HCEC 1CT (cell line): ENCODE measurements at places on chromosomes 1 and 21.

DNA sequence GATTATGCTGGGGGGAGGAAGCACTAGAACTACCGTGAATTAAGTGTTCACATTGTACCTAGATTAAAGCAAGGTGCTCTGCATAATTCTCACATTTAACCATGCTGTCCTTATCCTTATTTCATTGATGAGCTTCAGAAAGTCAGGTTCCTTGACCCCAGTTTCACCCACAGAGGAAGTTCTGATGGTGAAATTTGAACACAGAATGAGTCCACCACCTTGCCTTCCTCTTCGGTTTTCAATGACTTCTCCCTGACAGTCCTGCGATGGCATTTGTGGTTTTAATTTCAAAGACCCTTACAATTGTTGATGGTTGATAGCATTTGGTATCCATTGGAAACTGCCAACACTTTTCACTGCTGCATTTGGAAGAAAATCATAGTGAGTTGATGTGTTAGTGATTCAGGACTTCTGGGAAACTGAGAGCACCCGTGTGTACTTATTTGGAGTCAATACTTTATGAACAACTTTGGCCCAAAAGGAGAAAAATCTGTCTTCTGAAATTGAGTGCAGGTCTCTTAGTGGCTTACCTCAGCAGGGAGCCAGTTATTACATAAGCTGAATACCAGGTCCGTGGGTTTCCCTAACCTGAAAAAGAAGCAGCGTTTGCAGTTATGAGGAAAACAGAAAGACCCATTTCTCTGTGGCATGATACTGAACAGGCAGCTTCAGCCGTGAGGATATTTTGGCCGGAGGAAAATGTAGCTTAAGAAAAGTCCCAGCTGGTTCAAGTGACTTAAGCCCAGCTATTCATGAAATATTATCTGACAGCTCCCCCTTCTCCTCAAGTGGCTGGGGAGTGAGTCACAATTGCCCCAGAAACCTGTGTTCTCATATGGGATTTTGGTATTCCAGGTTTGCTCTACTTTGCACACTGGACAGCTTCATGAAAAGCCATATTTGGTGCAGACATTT, 47.5 kb downstream of the ROR1 start:
- DNase-seq, result peak; percentile 84

- no peak for DNase-seq
These were observed 2.6 kb downstream of the ZBTB48 start for GRCh38 chr1:6582370-6582769.

DNA sequence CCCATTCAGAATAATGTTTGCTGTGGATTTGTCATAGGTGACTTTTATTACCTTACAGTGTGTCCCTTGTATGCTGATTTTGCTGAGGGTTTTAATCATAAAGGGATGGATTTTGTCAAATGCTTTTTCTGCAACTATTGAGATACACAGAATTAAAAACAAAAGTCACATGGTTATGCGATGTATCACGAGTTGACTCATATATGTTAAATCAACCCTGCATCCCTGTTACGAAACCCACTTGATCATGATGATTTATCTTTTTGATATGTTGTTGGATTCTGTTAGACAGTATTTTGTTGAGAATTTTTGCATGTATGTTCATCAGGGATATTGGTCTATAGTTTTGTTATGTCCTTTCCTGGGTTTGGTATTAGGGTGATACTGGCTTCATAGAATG, 10.7 kb upstream of the OR2T34 start:
- no peak for DNase-seq

- no peak for DNase-seq
These were observed 54.9 kb downstream of the LTN1 start for GRCh38 chr21:28937737-28938136.

DNA sequence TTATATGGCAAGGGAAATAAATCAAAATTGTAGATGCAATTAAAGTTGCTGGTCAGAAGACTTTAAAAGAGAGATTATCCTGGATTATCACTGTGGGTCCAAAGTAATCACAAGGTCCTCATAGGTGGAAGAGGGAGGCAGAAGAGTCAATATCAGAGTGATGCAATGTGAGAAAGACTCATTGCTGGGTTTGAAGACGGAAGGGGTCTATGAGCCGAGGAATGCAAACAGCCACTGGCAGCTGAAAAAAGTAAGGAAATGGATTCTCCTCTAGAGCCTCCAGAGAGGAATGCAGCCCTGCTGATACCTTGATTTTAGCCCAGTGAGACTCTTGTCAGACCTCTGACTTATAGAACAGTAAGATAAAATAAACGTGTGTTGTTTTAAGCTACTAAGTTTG, 59.8 kb upstream of the MUTYH start:
- no peak for DNase-seq

DNA sequence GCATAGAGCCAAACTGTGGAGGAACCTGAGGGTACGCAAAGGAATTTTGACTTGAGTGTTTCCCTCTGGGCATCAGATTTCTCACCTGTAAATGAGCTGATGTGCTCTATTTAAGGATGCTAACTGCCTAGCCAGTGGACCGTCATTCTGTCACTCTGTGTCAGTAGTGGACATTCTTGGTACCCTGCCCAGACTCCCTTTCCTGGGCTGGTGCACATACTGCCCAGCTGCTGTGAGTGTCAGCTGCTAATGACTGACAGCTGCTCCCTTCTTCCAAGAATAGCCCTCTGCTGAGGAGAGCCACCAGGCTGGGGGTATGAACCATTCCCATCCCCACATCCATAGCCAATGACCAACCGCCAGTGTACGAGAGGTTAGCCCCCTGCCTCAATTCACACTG, 193.1 kb upstream of the DAB1 start:
- DNase-seq, result no peak

- DNase-seq, result no peak
These were observed 265.3 kb downstream of the SPATA17 start for GRCh38 chr1:217896490-217896889.

- no peak for DNase-seq
These were observed 52.6 kb downstream of the LAMC1 start for GRCh38 chr1:183075861-183076260.

DNA sequence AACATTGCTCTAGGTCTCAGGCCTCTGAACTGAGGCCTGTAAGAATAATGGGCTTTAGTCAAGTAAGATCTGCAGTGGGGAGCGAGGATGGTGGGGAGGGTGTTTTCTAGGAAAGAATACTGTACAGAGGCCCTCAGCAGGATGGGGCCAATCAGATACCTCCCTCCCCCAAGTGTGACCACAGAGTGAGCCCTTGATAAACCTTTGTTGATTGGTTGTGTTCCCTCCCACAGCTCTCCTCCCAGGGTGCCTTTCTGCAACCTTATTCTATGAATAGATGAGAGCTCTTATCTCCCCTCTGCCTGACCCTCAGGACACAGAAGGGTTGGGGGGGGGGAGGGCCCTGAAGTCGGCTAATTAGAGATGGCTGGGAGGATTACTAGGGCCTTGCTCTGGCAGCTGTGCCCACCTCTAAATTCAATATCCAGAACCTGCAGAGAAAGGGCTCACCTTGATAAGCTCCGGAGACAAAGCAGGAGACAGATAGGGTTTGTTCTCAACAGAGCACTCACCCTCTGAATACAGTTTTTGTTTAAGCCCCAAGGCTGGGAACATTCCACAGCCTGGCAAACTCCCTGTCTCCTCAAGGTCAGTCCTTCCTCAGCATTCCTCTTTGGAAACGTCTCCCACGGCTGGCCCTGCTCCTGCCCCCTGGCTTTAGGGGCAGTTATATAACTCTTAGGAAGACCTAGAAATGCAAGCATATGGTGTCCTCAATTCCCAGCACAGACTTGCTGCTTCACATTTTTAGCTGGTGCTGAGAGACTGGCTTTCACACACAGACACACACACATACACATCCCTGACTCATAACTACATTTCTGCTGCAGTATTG, 42.9 kb downstream of the ATP1A1 start:
- DNase-seq, result no peak

DNA sequence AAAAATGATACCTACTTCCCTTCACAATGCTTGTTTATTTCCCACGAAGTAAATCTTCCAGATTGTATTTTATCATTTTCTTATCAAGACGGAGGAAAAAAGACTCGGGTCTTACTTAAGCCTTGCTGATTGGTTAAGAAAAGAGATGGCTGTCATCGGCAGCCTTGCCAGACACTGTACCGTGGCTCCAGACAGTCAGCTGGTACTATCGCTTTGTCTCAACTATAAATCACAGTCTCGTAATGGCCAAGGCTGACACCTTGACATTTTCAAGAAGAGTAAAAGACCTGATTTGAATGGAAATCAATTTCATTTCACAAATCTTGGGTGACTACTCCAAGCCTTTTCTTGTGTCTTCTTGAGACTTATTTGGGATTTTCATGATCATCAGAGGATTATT, 868.0 kb downstream of the USP25 start:
- DNase-seq, result no peak

GRCh38 chr1:233240371-233240770, 55.2 kb downstream of the PCNX2 start:
- no peak for DNase-seq

- DNase-seq, result no peak
These were observed 134.3 kb downstream of the ZP4 start for GRCh38 chr1:237756304-237756967.

GRCh38 chr1:226512076-226512728, 36.4 kb upstream of the STUM start:
- DNase-seq, result no peak

DNA sequence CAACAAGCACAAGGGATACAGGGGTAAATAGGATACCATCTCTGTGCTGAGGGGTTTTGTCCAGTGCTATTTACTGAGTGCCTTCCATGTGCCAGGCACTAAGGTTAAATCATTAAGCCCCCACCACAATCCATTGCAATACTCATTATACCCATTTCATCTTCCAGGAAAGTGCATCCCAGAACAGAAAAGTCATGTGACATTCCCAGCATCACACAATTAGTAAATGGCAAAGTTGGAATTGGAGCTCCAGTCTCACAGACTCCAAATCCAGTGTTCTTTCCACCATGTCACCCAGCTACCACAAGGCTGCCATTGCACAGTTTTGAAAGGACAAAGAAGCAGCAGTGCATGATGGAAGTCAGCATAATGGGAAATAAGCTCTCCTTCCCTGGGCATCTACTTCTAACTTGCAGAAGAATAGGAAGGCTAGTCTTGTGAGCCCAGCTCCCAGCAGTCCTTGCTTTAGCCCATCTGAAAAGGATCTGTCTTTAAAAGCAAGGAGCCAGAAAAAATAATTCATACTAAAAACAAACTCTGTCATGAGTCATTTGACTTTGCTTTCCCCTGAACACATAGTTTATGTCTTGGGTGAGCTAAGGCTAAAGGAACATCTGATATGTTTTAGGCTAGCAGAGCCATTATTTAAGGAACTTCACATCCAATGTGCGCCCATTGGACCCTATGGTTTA, 111.4 kb upstream of the HOOK1 start:
- peak; percentile 78 for DNase-seq

GRCh38 chr1:212482006-212482636, 49.4 kb downstream of the NENF start:
- no peak for DNase-seq

- peak; percentile 42 for DNase-seq
These were observed 62.5 kb downstream of the OSBPL9 start for GRCh38 chr1:51679435-51679834.

GRCh38 chr1:78355656-78356055, 135.1 kb upstream of the PTGFR start:
- DNase-seq, result peak; percentile 26

DNA sequence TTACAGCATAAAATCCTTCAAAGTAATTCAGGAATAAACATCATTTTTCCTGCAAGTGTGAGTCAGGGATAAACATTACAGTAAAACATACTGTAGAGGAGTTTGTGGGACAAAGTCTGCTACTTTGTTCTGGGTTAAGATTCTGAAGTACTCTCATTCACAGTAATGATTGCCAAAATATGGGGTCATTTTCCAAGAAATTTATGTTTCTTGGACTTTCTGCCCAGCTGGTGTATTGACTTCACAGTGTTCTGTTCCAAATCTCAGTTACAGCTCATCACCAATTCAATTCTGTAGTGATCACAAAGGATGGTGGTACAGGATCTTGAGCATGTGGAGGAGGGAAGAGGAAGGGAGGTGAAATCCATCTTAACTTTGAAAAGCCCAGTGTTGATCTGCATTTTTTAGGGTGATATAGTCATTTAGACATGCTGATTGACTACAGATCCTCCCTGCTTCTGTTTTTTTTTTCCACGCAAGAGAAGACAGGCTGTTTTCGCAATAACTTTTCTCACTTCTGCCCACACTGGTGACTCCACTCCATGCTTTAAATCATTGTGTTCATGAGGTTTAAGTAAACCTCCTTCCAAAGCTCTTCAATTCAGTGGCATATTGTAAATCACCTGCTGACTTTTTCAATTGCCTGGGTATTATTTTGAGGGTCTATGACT, 60.4 kb upstream of the C1orf53 start:
- peak; percentile 36 for DNase-seq

GRCh38 chr1:10267319-10267718, 56.9 kb downstream of the KIF1B start:
- DNase-seq, result no peak

GRCh38 chr1:2382621-2383361, 8.6 kb downstream of the MORN1 start:
- DNase-seq, result no peak

DNA sequence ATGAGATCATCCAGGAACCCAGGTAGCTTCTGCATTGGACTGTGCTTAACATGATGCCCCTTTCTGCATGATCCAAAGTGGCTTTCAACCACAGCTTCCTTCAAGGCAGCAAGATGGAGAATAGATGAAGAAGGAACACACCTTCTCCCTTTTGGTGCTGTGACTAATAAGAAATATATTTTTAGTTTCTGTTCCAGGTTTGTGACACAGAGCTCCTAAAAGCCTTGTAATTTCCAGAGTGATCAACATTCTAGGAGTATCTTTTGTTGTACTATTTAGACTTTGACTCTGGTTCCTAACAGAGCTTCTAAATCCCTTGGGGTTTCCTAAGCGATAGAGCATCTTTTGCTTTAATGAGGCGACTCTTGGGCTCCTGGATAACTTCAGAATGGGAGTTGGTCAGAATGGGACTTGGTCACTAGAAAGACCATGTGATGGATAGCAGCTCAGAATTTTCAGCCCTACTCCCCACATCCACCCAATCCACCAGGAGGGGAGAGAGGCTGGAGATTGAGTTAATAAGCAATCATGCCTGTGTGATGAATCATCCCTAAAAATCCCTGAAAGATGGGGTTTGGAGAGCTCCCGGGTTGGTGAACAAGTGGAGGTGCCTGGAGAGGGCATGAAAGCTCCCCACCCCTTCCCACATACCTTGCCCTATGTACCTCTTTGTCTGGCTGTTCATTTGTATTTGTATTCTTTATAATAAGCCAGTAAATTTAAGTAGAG, 134.8 kb downstream of the FGGY start:
- peak; percentile 42 for DNase-seq

GRCh38 chr21:42503711-42504110, 7.7 kb upstream of the RSPH1 start:
- no peak for DNase-seq

GRCh38 chr1:98323388-98323787, 338.1 kb upstream of the SNX7 start:
- DNase-seq, result peak; percentile 84

- DNase-seq, result no peak
These were observed 234.8 kb downstream of the NCAM2 start for GRCh38 chr21:21233051-21233450.

- DNase-seq, result no peak
These were observed 65.1 kb downstream of the RIPK4 start for GRCh38 chr21:41701749-41702148.

- no peak for DNase-seq
These were observed 1528.0 kb upstream of the TPTE start for GRCh38 chr21:8993284-8993942.

- no peak for DNase-seq
These were observed 307.0 kb upstream of the PRMT6 start for GRCh38 chr1:106749491-106749890.
